HuH-7 (cell line): ENCODE measurements at places on chromosomes 1 and 21.

DNA sequence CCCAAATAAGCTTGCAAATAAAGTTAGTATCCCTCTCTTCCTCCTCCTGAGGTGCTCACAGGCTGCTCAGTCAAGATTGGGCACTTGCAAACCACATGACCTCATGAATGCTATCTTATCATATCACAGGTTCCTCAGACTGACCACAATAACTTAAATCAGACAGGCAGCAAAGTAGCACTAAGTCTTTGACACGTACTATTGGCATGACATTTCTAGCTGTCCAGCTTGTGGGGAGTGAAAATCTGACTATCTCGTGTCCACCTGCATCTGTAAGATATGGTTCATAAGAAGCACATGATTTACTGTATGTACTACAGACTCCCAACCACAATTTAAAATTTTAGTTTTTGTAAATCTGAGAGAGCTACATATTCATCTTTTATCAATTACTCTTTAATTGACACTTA is 58.0 kb upstream of the GFI1 start:
- DNase-seq: no peak

DNA sequence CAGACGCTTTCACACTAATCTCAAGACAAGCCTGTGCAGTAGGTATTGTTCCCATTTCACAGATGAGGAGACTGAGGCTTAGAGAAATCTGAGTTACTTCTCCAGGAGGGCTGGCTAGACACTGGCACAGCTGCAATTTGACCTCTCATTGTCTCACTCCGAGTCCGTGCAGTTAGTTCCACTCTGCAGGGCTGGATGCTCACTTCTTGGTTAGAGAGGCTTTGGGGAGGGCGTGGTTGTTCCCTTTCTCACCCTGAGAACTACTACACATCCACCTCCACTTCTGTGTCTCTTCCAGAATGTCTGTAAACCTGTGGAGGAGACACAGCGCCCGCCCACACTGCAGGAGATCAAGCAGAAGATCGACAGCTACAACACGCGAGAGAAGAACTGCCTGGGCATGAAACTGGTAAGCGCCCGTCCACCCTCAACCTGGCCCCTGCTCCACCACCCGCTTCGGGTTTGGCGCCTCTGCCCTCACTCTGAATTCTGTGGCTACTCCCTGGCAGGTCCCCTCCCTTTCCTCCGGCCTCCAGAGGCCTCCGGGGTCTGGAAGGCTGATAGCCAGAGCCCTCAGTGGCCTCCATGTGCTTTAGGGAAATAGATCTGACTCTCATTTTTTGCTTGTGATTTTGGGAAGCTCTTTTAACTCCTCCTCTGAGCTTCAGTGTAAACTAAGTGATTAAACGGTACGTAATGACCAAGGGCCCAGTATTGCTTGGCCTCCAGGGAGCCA is 29.1 kb downstream of the EIF2D start:
- DNase-seq: no peak

DNA sequence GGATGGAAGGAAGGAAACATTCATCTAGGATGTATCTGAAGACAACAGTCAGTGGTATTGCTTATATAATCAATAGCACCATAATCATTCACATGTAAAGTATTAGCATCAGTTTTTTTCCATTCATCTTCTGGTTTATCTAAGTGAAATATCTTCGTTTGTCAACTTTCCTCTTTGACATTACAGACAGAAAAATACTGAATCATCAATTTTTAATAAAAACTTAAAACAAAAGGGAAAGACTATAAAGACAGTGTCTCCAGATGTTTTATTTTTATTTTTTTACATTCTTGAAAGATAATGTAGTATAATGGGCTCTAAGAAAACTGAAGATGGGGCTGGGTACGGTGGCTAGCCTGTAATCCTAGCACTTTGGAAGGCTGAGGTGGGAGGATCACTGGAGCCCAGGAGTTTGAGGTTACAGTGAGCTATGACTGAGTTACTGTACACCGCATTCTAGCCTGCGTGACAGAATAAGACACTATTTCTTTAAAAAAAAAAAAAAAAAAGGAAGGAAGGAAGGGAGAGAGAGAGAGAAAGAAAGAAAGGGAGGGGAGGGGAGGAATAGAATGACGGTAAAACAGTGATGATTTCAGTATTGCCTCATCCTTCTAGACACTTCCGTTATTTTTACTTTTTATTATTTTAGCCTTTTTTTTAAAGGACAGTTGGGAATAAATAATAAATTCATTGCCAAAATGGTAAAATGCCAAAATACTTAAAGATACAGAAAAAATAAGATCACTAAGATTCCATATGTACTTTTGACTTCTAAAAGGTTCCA is 89.5 kb downstream of the NRIP1 start:
- no peak for DNase-seq

- DNase-seq: no peak
These were observed 100.1 kb downstream of the HLX start for GRCh38 chr1:220979371-220979770.

- no peak for DNase-seq
These were observed 4.1 kb downstream of the PYCR2 start for GRCh38 chr1:225919906-225920305.

- DNase-seq: no peak
These were observed 49.9 kb downstream of the COL6A1 start for GRCh38 chr21:46031484-46031883.
